Effector memory CD4-positive, alpha-beta T cell (primary cell): ENCODE measurements at places on chromosomes 11 and 22.

- no peak for DNase-seq
Observed at GRCh38 chr11:77647654-77648305, 10.2 kb upstream of the CLNS1A start.

GRCh38 chr11:130103296-130103814 lies 33.7 kb downstream of the APLP2 start:
- DNase-seq: no peak

GRCh38 chr11:65329944-65330403 lies 3.7 kb upstream of the DPF2 start:
- peak; percentile 78 for DNase-seq

DNA sequence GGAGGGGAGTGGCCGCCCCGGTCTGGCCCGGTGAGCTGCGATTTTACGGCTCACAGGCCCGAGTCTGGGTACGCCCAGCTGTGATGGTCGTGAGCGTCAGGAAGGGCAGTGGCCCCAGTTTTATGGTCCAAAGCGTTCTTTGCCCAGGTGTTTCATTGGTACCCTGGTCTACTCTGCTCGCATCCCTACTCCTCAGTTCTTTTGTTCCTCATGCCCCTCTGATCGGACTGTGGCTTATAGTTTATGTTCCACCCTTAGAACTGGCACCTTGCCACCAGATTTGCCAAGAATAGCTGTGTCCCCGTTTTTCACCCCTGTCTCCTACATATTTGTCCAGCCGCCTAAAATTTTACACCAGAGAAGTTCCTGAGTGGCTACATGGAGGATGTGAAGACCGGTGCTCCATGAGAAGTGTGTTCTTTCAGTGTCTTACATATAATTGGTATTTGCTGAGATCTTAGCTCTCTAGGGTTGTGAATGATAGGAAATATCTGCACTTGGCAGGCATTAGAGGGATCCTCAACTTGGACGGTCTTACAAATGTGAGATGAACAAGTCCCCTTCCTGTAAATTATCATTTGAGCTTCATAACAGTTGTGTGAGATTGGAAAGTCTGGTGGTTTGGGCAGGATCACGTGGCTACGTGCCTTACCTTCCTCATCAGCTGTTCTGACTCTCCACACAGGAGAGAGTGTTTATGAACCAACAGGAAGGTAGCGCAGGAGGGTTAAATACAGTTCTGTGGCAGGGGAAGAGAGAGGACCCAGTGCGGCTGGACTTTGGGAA lies 1.1 kb downstream of the PANX1 start:
- DNase-seq: no peak

GRCh38 chr22:49953680-49954344 lies 6.8 kb upstream of the PIM3 start:
- DNase-seq: no peak

DNA sequence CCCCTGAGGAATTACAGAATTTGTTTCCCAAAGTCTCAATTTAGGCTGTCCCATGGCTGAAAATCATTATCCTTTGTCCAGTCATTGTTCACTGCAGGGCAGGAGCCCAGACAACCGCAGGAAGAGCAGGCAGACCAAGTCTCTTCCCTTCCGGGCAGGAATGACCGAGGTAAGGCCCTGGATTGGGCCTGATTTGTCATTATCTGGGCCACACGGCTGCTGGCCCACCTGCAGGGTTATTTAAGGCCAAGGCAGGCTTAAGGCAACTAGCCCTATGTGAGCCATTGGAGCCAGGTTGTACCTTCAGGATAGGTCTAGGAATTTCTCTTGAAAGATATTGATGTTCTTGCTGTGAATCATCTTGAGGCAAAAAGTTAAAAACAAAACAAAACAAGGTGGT lies 9.7 kb upstream of the IL10RA start:
- DNase-seq: no peak

GRCh38 chr11:134050541-134051383 lies 18.1 kb upstream of the JAM3 start:
- peak; percentile 45 for DNase-seq

- DNase-seq: no peak
Observed at GRCh38 chr11:122405547-122406341, 249.8 kb upstream of the UBASH3B start.
